ENCODE measurements at places on chromosomes 12 and 14.

DNA sequence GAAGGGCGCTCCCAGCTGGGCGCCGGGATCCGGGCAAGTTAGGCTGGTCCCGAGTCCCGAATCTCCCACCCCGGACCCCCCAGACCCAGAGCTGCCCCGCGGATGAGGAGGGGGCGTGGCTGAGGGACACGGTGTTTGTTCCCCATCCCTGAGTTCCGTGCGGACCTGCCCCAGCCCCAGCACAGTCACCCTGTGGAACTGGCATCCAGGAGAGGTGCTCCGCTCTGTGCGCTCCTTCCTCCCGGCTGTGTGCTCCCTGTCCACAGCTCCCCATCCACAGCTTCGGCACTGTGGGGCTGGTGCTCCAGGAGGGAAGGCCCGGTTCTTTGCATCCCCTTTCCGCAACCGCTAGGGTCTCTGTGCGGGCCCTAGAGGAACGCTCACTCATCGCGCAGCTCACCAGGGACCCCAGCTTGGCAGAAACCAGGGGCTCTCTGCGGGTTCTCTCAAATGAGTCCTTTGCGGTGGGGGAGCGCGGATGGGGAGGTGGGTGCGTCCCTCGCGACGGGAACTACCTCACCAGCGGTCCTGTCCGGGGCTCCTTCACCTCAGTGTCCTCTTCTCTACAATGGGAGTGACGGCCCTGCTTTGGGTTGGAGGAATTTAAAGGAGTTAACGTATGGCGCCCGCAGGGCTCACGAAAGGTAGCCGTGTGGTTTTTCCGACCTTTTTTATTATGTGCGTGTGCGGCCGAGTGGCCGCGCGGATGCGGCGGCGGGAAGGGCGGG is 845 bp downstream of the TMEM132C start:
- DNase-seq = no peak

DNA sequence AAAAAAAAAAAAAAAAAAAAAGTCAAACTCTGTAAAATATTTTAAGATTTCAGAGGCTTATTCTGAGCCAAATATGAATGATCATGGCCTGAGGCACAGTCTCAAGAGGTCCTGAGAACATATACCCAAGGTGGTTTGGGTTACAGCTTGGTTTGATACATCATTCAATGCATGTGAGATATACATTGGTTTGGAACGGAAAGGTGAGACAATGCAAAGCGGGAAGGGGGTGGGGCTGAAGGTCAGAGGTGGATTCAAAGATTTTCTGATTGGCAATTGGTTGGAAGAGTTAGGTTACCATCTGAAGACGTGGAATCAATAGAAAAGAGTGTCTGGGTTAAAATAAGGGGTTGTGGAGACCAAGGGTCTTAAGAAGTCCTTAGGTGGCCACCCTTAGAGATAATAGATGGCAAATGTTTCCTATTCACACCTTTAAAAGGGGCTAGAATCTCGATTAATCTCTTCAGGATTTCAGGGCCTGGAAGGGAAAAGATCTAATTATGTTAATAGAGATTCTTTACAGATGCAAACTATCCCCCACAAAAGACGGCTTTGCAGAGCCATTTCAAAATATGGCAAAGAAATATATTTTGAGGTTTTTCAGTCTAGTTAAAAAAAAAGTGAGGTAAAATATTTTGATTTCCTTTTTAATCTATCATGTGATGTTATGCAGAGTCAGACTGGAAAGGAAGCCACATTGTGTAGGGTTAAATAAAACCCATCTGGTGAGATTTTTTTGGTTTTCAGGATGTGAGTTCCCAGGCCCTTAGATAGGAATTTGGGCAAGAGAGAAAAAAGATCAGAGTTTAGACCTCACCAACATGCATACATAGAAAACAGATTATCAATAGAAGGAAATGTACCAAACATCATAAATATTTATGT is 173.8 kb upstream of the CNOT2 start:
- no peak for DNase-seq

DNA sequence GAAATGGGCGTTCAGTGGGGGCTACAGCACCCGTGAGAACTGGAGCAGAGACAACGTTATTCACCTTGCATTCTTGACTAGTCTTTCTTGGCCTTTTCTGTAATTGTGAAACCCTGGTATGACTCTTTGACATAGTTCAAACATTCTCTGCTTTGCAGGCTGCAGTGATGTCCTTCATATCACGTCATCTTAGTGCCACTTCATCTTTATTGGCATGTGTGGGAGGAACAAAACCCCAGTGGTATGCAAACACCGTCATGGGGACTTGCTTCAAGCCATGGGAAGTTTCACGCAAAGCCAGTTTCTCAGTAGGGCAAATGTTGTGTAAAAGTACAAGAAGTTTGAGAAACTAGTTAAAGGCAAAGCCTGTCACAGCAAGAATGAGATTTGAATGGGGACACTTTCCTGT is 20.2 kb upstream of the DUSP16 start:
- peak; percentile 66 for DNase-seq

DNA sequence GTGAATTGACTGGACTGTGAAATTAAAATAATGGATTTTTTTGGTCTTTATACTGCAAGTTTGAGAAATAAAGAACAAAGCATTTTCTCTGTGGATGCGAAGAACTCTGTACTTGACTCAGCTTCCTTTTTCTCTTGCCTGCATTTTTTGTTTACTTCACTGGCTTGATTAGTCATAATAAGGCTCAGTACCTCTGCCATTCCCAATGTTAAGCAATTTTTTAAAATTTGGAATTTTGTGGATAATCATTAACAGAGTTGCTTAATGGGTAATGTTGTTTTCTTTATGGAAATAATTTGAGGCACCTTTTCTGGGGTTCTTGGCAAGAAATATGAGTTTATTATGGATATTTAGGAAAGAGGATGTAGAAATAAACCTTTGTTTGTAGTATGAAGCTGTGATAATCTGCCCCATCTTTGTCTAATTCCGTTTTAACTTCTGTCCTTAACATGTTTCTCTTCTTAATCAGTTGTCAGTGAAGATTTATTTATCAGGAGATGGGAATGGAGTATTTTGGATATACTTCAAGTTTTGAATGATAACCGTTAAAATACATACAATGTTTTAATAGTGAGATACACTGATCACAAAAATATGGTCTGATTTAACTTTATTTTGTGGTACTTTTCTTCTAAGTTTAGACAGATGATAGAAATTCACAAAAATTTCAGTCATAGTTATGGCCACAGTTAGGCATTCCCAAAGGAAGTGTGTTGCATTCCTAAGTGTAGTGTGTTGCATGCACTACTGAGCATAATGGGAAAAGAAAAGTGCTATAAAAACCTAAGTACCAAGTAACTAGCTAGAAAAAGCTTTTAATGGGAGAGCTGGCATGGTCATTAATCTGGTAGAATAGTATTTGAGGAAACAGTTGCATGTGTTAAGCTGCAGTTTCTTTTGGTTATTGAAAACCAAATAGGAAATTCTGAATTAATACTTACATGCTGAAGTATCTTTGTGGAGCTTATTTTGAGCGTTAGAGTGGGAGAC is 27.7 kb downstream of the WNK1 start:
- no peak for DNase-seq

DNA sequence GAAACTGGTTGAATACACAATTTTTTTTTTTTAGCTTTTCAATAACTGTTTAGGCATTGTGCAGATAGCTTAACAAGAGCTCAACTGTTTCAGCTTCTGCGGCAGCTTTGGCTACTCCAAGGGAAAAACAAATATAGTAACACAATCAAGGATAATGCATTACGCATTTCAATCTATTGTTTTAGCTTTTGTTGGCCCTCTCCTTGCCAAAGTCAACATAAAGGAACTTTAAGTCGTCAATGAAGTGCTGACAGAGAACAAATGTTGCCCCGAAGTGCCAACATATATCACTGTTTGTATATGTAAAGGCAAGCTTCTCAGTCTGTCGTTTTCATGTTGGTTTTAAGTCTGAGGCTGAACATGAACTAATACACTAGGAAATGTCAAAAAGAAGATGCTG is 1087.4 kb upstream of the FLRT2 start:
- DNase-seq = no peak

GRCh38 chr12:116458492-116458891 is 100.7 kb upstream of the MAP1LC3B2 start:
- DNase-seq = no peak

GRCh38 chr14:100732766-100733100 is 6.0 kb downstream of the DLK1 start:
- DNase-seq = no peak

GRCh38 chr12:946631-947030 is 2.9 kb downstream of the RAD52 start:
- no peak for DNase-seq

DNA sequence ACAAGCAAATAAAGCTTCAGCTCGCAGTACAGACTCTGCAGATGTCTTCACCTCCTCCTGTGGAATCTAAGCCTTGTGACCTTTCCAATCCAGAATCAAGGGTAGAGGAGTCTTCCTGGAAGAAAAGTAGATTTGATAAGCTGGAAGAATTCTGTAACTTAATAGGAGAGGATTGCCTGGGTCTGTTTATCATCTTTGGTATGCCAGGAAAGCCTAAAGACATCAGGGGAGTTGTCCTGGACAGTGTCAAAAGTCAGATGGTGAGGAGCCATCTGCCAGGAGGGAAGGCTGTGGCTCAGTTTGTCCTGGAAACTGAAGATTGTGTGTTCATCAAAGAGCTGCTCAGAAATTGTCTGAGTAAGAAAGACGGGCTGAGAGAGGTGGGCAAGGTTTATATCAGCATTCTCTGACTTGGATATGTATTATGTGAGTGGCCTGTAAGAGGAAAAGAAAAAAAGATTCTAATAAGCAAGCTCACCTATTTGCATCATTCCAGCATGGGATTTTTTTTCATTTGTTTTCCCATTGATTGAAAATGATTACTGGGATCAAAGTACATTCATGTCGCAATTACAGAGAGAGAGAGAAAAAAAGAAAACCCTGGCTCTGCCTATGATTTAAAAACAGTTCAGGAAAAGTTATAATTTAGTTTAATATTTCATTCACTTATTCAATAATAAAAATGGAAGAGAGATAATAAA is 767 bp downstream of the REP15 start:
- DNase-seq = no peak

DNA sequence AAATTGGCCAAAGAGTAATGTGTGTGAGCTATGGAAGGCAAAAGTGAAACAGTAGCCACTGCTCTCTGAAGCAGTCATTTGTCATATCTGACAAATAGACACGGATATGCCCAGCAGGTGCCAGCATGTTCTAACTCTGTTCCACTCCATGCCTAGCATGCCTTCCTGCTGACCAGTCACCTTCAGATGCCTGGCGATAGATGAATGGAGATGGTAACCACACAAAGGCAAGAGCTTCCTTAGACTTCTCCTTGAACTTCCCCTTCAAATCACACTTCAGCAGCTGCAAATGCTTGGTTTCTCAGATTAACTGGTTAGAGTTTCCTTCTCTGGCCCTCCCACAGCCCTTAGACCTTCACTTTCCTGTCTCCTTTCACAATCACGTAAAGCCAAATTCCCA is 429.9 kb downstream of the DAD1 start:
- no peak for DNase-seq

GRCh38 chr12:81639196-81639595 is 120.0 kb downstream of the PPFIA2 start:
- no peak for DNase-seq

DNA sequence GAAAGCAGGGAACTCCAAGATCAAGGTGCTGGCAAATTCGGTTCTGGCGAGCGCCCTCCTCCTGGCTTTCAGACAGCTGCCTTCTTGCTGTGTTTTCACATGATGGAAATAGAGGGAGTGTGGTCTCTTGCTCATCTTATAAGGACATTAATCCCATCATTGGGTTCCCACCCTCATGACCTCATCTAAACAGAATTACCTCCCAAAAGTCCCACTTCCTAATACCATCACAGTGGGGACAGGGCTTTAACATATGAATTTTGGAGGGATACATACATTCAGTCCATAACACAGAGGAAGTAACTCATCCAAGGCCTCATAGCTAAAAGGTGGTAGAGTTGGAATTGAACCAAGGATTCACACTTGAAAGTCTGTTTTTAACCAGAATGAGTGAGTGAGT is 28.6 kb downstream of the DYRK2 start:
- no peak for DNase-seq

- no peak for DNase-seq
These were observed 27.3 kb downstream of the PTPRB start for GRCh38 chr12:70609739-70610491.

DNA sequence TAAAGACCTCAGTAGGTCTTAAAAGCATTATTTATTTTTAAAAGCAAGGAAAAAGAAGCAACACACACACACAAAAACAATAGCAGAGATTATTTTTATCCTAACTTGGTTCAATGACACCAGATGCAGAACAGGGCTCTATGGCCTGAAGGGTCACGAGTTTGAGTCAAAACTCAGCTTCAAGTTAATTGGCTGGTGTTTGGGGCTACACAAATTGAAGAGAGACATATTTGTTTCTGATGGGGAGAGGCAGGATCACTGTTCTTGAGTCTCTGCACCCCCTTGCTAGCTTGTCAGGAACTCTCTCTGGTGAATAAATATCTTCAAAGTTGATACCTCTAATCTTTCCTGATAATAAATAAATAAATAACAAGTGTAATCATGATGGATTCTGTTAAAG is 466.1 kb downstream of the PRKD1 start:
- DNase-seq = no peak

DNA sequence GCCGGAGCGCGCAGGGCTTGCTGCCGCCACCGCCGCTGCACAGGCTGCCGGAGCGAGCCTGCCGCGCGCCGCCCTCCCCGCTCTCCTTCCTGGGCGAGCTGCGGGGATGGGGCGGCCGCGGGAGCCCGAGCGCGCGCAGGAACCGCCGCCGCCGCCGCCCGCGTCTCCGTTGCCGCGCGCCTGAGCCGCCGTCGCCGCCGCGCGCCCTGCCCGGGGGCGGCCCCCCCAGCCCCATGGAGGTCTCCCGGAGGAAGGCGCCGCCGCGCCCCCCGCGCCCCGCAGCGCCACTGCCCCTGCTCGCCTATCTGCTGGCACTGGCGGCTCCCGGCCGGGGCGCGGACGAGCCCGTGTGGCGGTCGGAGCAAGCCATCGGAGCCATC is 352 bp downstream of the PLXNC1 start:
- no peak for DNase-seq

DNA sequence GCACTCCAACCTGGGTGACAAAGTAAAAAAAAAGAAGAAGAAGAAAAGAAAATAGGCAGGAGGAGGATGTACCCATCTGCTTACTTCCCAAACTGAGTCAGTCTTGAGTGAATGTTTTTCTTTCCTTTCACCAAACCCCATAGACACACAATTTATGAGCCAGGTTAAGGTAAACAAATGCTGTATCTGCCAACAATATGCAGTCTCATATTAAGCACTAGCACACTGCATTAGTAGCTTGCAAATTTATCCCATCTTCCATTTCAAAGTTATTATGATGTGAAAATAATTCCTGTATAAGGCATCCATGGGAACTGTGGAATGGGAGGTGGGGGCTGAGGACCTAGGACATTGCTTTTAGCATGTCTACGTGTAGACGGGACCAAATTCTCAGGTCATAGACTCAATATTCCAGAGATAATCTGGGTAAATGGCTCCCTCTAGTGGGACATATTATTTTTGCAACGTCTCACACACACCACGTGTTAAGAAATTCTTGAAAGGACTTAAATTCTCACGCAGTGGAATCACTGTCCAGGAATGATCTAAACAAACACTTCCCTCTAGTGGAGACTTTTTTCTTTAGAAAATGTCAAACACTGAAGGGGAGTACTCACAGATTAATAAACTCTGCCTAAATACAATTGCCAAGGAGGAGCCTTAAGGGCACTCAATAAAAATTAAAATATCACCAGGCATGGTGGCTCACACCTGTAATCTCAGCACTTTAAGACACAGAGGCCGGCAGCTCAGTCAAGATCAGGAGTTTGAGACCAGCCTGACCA is 17.1 kb upstream of the OR10P1 start:
- DNase-seq = peak; percentile 67

- no peak for DNase-seq
These were observed 127.7 kb downstream of the PDE3A start for GRCh38 chr12:20495997-20496396.

GRCh38 chr14:88866305-88866704 is 41.9 kb downstream of the TTC8 start:
- DNase-seq = no peak
